ENCODE measurements at places on chromosomes 11 and 22. TPM values are rescaled to one million over a fixed set of nuclear protein-coding genes. Genes with fewer than 3 reads are reported as not detected.

The TRIM51 gene
- not detected for total RNA-seq

The CACNA1I gene
- not detected for total RNA-seq

The OR10D3 gene
- total RNA-seq, result not detected

The GAL gene
- 0.17 TPM for total RNA-seq

The TTC36 gene
- 0.34 TPM for total RNA-seq

The ASPHD2 gene
- 1.1 TPM for total RNA-seq

The OR51G2 gene
- total RNA-seq, result not detected

The RPS6KA4 gene
- total RNA-seq, result 25.1 TPM

The CCDC116 gene
- total RNA-seq, result under 0.01 TPM

The TESMIN gene
- 1.9 TPM for total RNA-seq

The RBMXL2 gene
- not detected for total RNA-seq

The RTN4R gene
- total RNA-seq, result 1.3 TPM

The OR52H1 gene
- 0.09 TPM for total RNA-seq

The FGF4 gene
- not detected for total RNA-seq

The TEX54 gene
- not detected for total RNA-seq

The MAPK11 gene
- 19.6 TPM for total RNA-seq

The STT3A gene
- 171 TPM for total RNA-seq

The PNPLA5 gene
- total RNA-seq, result not detected

The MB gene
- total RNA-seq, result not detected

The PKNOX2 gene
- total RNA-seq, result not detected

The DEUP1 gene
- not detected for total RNA-seq

The MMP27 gene
- not detected for total RNA-seq

The MS4A4A gene
- not detected for total RNA-seq

The SERPING1 gene
- not detected for total RNA-seq

The ACTN3 gene
- total RNA-seq, result not detected

The C22orf23 gene
- total RNA-seq, result 0.09 TPM

The EHF gene
- not detected for total RNA-seq

The KCNK4 gene
- total RNA-seq, result not detected

The GVQW3 gene
- 0.43 TPM for total RNA-seq
